H1 (cell line): ENCODE measurements at places on chromosomes 1 and 21. TPM values are rescaled to one million over a fixed set of nuclear protein-coding genes. Genes with fewer than 3 reads are reported as not detected.

- DNase-seq, result no peak
Observed at GRCh38 chr1:31932491-31933316, 5.5 kb downstream of the PTP4A2 start.

DNA sequence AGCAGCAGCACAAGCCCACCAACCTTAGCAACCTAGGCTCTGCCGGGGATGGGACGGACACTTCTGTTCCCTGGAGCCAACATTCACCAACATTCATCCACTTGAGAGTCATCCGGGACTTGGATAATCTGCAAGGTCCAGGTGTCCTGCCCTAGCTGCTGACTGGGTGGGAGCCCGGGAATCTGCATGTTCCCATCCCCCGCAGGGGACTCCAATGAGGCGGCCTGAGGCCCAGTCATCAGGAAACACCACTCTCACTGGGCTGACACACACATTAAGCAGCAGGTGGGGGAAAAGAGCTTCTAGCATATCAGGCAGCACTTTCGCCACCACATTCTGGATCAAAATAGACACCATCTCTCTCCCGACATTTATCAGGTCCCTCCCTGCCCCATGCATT lies 38.4 kb upstream of the CCSAP start:
- peak; percentile 65 for DNase-seq

DNA sequence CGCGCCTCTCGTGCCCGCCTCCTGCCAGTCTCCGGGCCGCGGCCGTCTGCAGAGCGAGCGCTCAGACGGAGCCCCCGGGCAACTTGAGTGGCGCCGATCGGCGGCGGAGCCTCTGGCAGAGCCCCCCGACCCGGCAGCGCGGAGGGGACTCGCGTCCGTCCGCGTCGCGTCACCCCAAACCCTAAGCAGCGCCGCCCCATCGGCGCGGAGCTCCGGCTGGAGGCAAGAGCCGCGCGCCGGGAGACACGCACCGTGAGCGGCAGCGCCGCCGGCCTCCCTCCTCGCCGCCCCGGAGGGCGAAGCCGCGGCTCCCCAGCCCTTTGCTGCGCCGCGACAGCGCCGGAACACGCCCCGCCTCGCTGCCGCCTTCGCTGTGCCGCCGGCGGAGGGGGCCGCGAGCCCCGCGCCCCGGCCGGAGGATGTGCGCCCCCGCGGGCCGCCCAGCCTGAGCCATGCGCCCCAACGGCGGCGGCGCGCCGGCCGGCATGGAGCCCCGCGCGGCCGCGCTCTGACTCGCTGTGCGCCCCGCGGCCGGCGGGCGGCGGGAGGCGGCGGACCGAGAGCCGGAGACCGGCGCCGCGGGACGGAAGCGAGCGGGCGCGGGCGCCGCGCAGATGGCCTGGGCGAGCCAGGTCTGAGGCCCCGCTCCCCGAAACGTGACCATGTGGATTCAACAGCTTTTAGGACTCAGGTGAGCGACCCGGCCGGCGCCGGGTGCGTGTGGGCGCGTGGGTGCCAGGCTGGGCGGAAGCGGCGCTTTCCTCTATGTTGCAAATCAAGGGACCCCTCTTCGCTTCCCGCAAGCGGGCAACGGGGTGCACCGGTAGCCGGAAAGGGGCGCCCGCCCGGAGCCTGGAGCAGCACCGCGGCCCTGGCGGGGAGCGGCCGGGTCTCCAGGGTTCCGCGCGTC lies 610 bp downstream of the AJAP1 start:
- DNase-seq, result no peak

SPRR1A gene
- total RNA-seq, result not detected in 2 replicates

DNA sequence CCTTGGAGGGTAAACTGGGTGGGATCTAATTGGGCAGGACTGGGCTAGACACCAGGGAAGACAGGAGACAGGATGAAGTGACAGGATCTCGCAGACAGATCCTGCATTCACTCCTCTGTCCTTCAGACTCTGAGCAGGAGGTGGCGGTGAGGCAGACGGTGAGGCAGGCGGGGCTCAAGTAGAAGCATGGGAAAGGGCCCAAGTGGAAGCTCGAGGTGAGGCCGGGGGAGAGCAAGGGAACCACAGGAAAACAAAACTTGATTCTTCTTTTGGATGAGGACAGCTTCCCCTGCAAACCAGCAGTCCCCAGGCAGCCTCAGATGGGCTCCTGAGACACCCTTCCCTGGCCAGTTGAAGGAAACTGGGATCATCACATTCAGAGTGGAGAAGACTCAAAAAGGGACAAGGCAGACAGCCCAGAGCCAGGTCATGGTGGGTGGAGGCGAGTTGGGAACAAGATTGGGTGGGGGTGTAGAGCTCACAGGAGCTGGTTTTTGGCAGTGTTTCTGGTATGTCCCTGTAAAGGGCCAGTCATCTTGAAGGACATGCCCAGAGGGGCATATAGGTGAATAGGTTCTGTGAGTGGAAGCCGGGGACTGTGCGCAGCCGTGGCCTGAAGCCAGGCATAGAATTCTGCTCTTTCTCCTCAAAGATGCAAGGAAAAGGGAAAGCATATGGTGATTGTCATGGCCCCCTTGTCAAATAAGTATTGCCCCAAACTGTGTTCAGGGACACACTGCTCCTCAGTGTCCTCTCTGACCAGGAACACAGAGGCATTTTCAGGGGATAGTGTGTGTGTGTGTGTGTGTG lies 18.0 kb downstream of the INKA2 start:
- DNase-seq, result no peak

CTPS1 gene
- total RNA-seq, result 98.4 and 103 TPM in 2 replicates

- no peak for DNase-seq
Observed at GRCh38 chr21:44920694-44921604, at the start of gene ITGB2. TSS of gene ITGB2 (minus strand) at chr21:44920899. CDS start at chr21:44910782, 10,117 bp downstream.

GRCh38 chr1:235327559-235328270 lies at the start of gene ARID4B:
TSS of gene ARID4B (minus strand) at chr1:235328179. CDS start at chr1:235326919, 1,260 bp downstream.
- DNase-seq, result no peak

FAM163A gene
- total RNA-seq, result 0.13 TPM in 2 replicates

GRCh38 chr1:91578320-91579109 lies 77.9 kb downstream of the CDC7 start:
- DNase-seq, result no peak

DNAJC6 gene
- total RNA-seq, result 3.0 and 3.7 TPM in 2 replicates

BSND gene
- 0.40 and 0.43 TPM in 2 replicates for total RNA-seq

PDIK1L gene
- 4.5 and 5.2 TPM in 2 replicates for total RNA-seq

OBSCN gene
- 21.0 and 28.4 TPM in 2 replicates for total RNA-seq

- DNase-seq, result no peak
Observed at GRCh38 chr21:18913914-18914313, 510.3 kb upstream of the TMPRSS15 start.

GRCh38 chr1:160806109-160806665 lies 10.2 kb downstream of the LY9 start:
- DNase-seq, result no peak

GRCh38 chr1:221148660-221149059 lies 269.4 kb downstream of the HLX start:
- DNase-seq, result no peak

- DNase-seq, result no peak
Observed at GRCh38 chr1:29756498-29756897, 520.2 kb downstream of the PTPRU start.

KIRREL1 gene
- total RNA-seq, result 39.0 and 41.8 TPM in 2 replicates

GRCh38 chr1:7398982-7399381 lies 372.1 kb upstream of the VAMP3 start:
- DNase-seq, result peak; percentile 30

- DNase-seq, result no peak
Observed at GRCh38 chr1:230876660-230877059, 8.3 kb upstream of the C1orf198 start.

GRCh38 chr1:41860214-41860613 lies 58.5 kb downstream of the HIVEP3 start:
- no peak for DNase-seq

DNA sequence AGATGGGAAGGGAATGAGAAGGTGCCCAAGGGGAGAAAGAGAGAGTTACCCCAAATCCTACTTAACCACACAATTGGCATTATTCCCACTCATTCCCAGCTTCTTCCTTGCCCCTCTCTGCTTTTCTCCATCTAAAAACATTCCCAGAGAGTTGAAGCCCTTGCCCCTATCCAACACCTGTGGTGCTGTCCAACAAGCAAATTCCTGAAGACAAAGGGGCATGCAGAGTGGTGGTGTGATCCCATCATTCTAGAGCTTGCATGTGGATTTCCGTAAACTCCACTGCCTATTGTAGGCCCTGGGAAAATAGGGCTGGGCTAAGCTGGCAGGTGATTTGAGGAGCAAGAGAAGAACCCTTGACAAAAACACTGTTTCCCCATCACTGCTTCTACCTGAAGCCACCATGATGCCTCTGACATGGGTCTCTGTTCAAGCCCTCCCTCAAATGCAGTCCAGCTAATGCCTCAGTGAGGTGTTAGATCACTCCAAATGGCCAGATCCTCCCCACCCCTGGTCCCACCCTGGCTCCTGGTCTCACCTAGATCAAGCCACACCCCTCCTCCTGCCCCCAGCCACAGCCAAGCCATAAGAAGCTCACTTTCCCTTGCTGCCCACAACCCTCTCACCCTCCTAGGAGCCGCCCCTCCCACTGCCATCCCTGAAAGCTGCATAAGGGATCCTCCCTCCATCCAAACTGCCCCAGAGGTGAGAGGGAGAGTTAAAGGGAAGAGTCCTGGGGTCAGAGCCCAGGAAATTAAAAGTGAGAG lies 29.5 kb downstream of the SYT2 start:
- DNase-seq, result no peak

- DNase-seq, result no peak
Observed at GRCh38 chr1:245870698-245871097, 636.4 kb downstream of the SMYD3 start.

- DNase-seq, result no peak
Observed at GRCh38 chr1:29851691-29852090, 615.4 kb downstream of the PTPRU start.

DNA sequence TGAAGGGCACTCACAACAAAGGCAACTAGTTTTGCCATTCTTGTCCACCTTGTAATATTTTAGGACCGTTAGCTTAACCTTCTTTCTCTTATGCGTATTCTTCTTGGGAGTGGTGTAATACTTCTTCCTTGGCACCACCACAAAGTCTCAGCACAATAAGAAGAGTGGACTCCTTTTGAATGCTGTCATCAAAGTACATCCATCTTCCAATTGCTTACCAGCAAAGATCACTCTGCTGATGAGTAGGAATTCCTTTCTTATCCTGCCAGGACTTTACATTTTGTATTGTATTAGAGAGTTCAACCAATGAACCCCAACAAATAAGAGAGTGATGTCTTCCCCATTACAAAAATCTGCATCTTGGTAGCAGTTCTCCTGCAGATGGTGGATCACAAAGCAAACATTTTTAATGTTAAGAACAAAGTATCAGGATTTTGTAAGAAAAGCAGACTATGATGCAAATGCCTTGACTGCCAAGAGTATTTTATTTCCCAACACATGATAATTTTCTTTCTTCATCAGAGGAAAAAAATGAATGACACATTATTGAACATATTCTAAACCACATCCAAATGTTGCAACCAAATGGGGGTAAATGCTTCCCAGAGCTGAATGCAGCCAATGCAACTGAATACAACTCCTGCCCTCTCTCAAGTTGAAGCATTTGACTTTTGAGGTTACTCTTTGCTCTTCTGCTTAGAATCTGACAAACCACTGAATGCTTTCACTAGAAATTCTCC lies 5.1 kb upstream of the ARNT start:
- DNase-seq, result no peak

GRCh38 chr1:63782982-63783381 lies 9.2 kb downstream of the ROR1 start:
- DNase-seq, result peak; percentile 27

VANGL2 gene
- 62.5 TPM in 2 replicates for total RNA-seq

GRCh38 chr1:232764458-232765251 lies 40.6 kb upstream of the MAP10 start:
- DNase-seq, result no peak

DNA sequence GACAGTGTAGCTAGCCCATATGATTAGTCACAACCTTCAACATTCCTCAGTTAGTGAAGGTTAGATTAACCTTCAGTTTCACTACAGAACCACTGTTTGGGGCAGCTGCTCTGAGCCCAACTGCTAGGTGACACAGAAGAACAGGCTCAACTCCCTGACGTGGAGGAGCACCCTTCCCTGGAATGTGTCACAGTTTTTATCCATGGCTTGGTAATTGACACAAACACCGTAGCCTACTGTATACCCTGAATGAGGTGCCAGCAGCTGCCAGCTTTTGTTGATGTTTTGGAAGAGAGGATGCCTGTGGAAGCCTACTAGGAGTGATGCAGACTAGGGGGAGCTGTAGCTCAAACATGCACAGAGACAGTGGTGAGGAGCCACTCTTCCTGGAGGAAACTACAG lies 56.6 kb upstream of the CR2 start:
- DNase-seq, result no peak

DNA sequence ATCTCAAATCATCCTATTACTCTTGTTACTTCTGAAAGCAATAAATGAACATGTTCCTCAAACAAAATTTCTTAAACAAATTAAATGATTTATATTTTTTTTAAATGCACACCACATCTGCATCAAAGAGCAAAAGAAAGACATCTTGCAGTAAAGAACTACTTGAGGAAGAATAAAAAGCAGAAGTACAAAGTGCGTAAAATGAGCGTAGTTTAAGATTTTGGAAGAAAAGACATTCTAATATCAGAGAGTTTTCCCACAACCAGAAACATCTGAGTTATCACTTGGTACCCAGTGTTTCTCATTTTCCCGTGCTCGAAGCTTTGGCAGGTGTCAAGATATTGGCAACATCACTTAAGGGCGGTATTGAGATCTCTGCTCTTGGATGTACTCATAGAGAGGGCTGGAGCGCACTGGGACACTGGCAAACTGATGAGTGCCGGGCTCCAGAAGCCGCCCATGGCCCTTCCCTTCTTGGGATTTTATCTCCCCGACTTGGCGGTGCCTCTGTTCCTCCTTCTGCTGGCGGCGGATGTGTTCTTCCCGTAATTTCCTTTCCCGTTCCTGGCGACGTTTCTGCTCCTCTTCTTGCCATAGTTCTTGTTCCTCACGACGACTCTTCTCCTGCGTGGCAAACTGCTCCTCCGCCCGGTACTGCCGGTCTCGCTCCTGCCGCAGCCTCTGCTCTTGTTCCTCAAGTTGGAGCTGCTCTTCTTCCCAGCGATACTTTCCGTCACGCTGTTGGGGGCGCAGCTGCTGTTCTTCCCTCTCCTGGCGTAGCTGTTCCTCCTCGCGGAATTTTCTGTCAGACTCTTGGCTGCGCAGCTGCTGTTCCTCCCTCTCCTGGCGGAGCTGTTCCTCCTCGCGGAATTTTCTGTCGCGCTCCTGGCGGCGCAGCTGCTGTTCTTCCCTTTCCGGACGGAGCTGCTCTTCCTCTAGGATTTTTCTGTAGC lies 7.9 kb downstream of the TCHH start:
- no peak for DNase-seq
